HT1080 (cell line): ENCODE measurements at places on chromosomes 3 and 15. TPM values are rescaled to one million over a fixed set of nuclear protein-coding genes. Genes with fewer than 3 reads are reported as not detected.

CCR8 gene
- not detected in 2 replicates for total RNA-seq

SYNPR gene
- total RNA-seq, result not detected in 2 replicates

CSNK1G1 gene
- 10.0 and 15.0 TPM in 2 replicates for total RNA-seq

GOLGA8M gene
- not detected in 2 replicates for total RNA-seq

CCDC13 gene
- total RNA-seq, result not detected in 2 replicates

ERICH6 gene
- total RNA-seq, result not detected in 2 replicates

GNAT1 gene
- total RNA-seq, result not detected in 2 replicates

TMC3 gene
- total RNA-seq, result not detected in 2 replicates

CNTN3 gene
- total RNA-seq, result 2.8 and 3.0 TPM in 2 replicates

TNFSF10 gene
- not detected in 2 replicates for total RNA-seq

NOX5 gene
- total RNA-seq, result 0.03 and 1.1 TPM in 2 replicates

DYNC1LI1 gene
- total RNA-seq, result 49.1 and 54.9 TPM in 2 replicates

ALS2CL gene
- 3.9 and 4.2 TPM in 2 replicates for total RNA-seq
